WTC11 (cell line): ENCODE measurements at places on chromosomes 7 and 10.

- no peak for DNase-seq
Measured at GRCh38 chr10:91196268-91197048, 24.0 kb upstream of the PCGF5 start.

GRCh38 chr10:124340033-124340760 is 78.5 kb downstream of the OAT start:
- DNase-seq: no peak

- DNase-seq: no peak
Measured at GRCh38 chr10:35353395-35353794, 17.1 kb downstream of the CCNY start.

GRCh38 chr10:34643620-34644019 is 171.5 kb downstream of the PARD3 start:
- DNase-seq: no peak

DNA sequence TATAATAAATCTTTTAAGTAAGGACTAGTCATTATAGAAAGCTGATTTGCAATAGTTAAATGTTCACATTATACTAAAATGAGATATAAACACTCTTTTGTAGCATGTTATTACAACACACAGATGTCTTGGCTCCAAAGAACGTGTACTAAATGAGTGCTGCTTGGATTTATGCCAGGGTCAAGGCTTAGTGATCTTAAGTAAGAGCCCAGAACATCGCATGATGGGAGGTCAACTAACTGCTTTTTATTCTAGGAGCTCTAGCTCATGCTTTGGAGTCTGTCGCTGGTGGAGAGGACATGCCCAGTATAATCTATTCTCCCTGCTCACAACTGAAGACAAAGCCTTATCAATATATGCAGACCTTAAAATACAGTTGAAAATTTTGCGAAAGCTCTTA is 315.1 kb downstream of the BBS9 start:
- no peak for DNase-seq
